ENCODE measurements at places on chromosomes 11 and 22.

DNA sequence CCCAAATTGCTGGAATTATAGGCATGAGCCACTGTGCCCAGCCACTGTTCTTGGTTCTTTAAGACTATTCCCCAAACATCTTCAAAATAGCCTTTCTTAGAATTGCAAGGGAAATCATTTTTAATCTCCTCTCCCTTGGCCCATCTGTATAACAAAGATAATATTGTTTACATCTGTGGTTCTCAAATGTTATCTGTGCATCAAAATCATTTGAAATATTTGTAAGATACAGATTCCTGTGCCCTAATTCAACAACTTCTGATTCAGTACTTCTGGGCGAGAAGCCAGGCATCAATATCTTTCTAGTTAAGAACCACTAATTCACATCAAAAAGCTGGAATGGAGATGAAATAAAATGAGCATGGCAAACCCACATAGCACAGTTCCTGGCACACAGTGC is 83.0 kb downstream of the TMPRSS5 start:
- no peak for DNase-seq

GRCh38 chr11:93492464-93493251 is 50.5 kb downstream of the SMCO4 start:
- DNase-seq, result no peak

DNA sequence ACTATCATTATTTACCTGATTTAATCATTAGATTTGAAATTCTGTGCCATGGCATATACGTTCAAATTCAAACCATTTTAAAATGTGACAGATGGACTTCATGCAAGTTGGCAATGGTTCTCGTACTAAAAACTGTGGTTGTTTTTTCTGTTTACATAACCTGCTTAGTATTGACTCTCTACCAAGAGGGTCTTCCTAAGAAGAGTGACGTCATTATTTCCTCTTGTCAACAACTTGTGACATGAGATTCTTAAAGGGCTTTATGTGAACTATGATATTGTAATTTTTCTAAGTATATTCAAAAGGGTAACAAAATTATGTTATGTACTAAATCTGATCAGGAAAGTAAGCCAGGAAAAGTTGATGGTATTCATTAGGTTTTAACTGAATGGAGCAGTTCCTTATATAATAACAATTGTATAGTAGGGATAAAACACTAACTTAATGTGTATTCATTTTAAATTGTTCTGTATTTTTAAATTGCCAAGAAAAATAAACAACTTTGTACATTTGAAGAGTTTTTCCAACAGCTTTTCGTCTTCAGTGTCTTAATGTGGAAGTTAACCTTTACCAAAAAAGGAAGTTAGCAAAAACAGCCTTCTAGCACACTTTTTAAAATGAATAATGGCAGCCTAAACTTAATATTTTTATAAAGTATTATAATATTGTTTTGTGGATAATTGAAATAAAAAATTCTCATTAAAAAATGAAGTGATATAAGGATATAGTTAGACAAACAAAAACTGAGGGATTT is 87.0 kb downstream of the GRK3 start:
- no peak for DNase-seq

DNA sequence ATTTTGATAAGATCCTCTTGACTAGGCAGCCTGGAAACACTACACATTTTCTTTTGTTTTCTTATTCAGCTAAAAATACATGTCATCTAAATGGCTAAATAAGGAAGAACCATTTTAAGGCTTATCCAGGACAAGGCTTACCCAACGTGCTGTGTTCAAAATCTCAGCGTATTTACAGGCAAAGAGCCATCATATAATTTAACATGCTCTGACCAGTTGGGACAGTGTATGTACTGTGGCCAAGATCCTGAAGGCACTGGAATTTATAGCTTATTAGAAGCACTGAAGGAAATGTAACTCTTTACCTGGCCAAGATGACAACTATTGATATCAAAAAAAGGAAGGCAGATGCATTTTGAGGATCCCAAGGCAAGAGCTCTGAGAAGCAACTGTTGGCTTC is 71.1 kb downstream of the PPFIBP2 start:
- no peak for DNase-seq

GRCh38 chr11:123145220-123145619 is 49.8 kb downstream of the CLMP start:
- peak; percentile 92 for DNase-seq

- DNase-seq, result no peak
Measured at GRCh38 chr11:95140397-95141033, 50.9 kb downstream of the ENDOD1 start.

- DNase-seq, result no peak
Measured at GRCh38 chr11:2651826-2652271, 47.9 kb downstream of the KCNQ1OT1 start.

DNA sequence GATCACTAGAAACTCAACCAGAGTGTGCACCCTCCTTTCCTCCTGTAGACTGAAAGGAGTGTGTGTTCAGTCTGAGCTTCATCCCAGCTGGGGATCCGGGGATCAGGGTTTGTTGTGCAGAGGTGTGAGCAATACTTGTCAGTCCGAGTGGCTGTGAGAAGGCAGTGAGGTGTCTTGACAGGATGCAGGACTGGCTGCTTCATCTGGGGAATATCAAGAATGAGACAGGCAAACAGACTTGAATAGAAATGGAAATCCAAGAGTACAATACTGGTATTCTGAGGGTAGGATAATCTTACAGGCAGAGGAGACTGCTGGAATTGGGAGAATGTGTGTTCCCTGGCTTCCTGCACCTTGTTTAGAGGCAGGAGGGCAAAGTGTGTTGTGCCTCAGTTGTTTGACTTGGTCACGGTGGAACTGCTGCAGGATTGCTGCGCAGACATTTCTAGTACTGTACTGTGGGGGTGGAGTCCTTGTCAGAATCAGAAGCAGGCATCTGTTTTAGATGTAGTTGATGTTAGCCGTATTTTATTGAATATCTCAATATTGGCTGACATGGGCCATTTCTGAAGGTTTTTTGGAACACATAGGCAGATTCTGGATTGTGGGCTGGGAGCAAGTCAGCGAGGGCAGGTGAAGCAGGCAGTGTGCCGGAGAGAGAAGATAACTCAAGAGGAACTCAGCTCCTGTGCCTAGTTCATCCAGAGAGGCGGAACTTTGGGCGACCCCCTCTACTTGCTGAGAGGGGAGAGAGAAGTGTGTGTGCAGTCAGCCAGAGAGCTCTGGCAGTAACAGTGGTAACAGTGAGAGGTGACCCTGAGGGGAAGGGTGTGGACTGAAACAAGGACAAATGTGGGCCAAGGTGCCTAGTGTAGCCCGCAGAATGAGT is 27.1 kb upstream of the GRK2 start:
- DNase-seq, result no peak

DNA sequence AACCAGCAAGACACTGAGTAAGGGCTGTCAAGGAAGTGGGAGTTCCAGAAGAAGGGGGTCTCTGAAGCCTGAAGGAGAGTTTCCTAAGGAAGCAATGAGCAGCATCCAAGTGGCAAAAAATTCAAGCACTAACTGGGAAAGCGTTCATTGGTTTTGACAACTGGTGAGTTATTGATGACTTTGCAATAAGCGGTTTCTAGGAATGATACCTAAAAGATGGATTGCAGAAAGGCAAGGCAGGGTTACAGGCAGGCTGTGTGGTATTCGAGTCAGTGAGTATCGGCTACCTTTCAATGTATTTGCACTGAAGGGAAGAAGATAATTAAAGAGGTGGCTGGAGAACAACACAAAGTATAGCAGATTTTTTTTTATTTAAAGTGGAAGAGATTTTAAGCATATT is 59.3 kb upstream of the NCAM1 start:
- no peak for DNase-seq

DNA sequence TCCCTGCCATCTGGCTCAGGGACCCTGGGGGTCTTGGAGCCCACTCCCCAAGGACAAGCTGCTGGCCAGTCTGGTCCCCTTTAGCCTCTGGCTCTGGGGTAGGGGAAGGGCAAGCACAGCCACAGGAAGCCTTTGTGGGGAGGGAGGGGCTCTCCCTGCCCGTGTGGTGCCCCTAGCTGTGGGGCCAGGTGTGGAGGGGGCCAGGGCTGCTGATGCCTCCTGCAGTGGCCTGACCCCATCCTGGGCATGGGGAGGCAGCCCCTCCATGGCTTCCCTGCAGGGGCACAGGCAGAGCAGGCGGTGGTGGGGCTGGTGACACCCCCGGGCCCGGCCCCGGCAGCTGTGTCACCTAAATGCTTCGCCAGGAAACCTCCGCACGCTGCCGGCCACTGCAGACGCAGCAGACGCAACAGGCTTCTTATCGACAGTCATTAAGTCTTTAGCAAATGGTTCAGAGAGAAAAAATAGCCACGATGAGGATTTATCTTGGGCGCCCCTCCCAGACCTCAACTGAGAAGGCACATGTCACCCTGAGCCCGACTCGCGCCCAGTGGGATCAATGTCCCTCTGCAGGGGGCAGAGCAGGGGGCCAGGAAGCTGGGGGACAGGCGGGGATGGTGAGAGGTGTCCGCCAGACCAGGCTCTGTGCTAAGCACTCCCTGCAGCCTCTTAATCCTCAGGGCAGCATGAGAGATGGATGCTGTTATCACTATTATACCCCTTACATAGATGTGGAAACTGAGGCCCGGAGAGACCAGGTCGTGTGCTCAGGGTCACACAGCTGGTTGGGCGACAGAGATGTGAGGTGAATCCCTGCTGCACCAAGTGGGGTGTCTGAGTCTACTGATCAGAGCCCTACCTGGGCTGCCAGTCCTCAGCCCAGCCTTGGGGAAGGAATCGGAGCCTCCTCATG is 33.9 kb downstream of the FLRT1 start:
- DNase-seq, result no peak

GRCh38 chr11:117438371-117439000 is 110.8 kb downstream of the CEP164 start:
- DNase-seq, result no peak

- peak; percentile 91 for DNase-seq
Measured at GRCh38 chr22:35835998-35836691, 118.5 kb downstream of the APOL5 start.

GRCh38 chr11:28417601-28418323 is 309.6 kb downstream of the METTL15 start:
- DNase-seq, result no peak

DNA sequence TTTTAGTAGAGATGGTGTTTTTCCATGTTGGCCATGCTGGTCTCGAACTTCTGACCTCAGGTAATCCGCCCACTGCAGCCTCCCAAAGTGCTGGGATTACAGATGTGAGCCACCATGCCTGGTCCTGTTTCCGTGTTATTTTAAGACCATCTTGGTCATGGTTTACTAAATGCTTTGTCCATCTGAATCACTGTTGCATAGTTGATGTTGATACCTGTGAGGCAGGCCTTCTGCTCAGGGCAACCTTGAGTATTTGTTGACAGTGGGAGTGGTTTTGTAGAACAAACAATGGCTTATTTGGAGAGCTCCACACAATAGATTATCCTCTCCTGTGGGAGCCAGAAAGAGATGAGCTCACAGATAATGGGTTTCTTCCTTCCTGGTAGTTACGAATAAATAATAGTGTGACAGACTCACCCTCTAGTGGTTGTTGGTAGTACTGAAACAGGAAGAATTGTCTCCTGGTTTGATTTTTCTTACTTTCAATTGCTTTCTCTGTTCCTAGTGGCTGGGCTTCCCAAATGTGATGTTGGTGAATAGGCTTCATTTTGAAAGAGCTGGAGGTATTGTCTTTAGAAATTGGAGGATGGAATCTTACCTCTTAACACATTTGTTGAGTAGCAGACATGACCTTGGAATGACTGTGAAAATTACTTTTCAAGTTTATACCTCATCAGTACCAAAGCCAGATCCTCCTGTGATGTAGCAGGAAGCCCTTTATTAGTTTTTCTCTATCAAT is 39.0 kb downstream of the CTNND1 start:
- DNase-seq, result peak; percentile 60

DNA sequence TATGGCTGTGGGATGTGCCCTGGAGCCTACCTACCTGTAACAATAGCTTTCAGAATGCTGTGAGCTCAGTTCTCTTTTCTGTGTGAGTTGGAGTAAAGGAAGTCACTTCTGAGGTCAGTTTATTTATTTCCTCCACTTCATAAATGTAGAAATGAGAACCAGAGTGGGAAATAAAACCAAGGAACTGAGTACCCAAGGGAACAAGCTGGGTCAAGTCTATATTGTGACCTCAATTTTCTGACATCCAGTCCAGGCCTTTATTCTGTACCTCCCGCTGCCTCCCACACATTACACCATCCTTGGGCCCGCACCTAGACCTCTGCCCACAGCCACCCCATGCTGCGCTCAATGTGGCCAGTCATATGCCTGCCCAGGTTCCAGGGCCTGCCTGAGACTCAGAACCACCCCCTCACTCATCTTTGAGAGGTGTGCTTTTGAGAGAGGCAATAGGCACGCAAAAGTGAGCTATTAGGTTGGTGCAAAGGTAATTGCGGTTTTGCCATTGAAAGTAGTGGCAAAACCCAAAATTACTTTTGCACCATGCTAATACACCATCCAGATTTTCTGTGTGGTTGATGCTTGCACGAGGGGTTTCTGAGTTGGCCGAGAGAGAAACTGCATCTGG is 9.8 kb downstream of the MS4A6E start:
- DNase-seq, result no peak

- DNase-seq, result no peak
Measured at GRCh38 chr11:15867871-15868270, 488.5 kb downstream of the SOX6 start.

GRCh38 chr11:107257710-107258109 is 199.9 kb downstream of the CWF19L2 start:
- no peak for DNase-seq

DNA sequence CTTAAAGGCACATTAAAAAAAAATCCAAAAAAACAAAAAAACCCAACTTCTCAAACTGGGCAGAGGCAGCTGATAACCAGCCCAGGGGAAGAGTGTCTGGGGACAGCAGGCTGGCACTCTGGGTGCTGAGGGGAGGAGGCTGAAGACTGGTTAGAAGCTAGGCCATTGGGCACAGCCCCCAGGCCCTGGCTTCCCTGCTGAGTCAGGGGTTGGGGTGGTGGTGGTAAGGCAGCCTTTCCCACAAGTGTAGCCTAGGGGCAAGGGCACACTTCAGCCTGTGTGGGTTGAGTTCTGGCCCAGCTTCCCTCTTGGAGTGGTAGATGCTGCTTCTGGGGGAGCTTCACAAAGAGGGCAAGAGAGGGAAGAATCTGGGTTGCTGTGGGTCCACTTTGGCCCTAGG is 16.3 kb upstream of the ARFGAP3 start:
- no peak for DNase-seq

DNA sequence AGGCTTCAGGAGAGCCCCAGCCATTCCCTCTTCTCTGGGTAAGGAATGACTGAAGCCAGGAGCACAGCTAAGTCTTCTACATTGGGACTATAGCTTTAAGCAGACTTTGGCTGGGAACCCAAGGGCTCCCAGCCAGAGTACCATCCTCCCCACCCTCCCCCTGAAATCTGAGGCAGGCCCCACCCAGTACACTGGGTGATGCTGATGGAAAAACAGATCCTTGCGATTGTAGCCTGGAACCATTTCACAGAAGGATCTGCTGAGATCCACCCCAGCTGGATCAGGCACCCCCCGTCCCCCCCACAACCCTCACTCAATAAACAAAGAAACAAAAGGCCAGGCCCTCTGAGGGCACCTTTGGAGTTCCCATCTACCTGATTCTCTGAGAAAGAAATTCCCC is 39.8 kb downstream of the IL18BP start:
- peak; percentile 84 for DNase-seq

DNA sequence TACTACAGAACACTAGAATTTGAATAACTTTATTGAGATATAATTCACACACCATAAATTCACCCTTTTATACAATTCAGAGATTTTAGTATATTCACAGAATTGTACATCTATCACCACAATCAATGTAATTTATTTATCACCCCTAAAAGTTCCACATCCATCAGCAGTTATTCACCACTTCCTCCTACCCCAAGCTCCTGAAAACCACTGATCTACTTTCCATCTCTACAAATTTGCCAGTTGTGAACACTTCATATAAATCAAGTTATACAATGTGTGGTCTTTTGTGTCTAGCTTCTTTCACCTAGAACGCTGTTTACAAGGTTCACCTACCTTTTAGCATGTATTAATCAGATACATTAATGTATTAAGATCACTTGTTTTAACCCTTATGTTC is 179.6 kb downstream of the TTC28 start:
- DNase-seq, result no peak
